ENCODE measurements at places on chromosomes 16 and 17.
A peak's percentile ranks its signal among the peaks of the same experiment; 100 is the strongest.

DNA sequence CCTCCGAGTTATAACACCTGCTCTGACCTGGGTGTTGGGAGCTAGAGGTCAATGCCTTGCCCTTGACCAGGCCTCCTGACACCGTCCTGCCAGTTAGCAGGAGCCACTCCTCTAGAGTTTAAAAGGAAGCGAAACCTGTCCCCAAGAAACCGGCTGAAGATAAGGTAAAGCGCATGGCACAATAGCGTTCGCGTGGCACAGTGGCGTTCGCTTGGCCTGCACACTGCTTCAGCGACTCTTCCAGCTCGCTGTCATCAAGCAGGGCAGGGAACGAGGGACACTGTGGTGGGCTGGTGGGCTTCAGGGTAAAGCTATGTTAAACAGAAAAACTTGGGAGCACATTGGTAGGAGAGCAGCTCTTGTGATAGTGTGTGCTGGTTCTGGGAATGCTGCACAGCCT lies 28.2 kb upstream of the ETV4 start:
- H3K27ac ChIP-seq: no peak overlapping the region
- peaks cover 28% of the 10 kb centered on the region for H3K4me1 ChIP-seq
- ATAC-seq: no peak
- peaks cover 6% of the 10 kb centered on the region for H3K27me3 ChIP-seq
- no peak overlapping the region for H3K4me3 ChIP-seq

GRCh38 chr17:2994441-2994840 lies 69.0 kb downstream of the OR1D5 start:
- H3K4me3 ChIP-seq: no peak overlapping the region
- no peaks in the 10 kb centered on the region for H3K27me3 ChIP-seq
- H3K27ac ChIP-seq: no peak overlapping the region
- peaks cover 22% of the 10 kb centered on the region for H3K4me1 ChIP-seq

DNA sequence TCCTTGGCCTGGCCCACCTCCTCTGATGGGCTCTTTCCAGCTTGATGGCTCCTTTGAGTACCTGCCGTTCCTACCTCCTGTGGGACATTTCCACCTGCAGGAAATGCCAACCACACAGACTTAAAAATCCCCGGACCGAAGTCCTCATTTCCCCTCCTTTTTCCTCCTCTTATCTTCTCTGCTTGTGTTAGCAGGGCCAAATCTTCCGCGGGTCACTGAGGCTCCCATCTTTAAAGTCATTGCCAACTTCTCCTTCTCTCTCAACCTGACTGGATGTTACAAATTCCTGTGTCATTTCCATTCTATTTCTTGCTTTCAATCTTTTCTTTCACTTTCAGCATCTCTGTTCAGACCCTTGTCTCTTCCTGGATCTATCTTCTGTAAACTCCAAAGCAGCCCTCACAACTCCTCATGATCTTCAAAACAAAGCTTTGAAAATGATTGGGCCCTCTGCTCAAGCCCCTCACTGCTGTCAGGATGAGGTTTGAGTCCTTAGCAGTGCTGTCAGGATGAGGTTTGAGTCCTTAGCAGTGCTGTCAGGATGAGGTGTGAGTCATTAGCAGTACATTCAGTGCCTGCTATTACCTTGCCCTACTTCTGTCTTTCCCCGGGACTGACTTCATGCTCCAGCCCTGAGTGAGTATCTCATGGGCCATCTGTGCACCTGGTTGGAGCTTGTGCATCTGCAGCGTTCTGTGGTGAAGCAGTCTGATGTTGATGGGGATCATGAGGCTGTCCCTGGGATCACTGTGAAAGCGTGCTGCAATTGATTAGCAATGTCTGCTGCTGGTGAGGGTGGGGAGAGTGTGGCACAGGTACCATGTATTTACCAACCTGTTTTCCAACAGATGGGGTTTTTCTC lies 100.1 kb downstream of the IRF8 start:
- peaks cover 6% of the 10 kb centered on the region for H3K27me3 ChIP-seq
- H3K36me3 ChIP-seq: no peaks in the 10 kb centered on the region
- no peaks in the 10 kb centered on the region for H3K4me1 ChIP-seq

- H3K4me3 ChIP-seq: no peak overlapping the region
- peaks cover 100% of the 10 kb centered on the region for H3K36me3 ChIP-seq
- ATAC-seq: no peak
- H3K4me1 ChIP-seq: peaks cover 5% of the 10 kb centered on the region
Observed at GRCh38 chr16:4700380-4700996, 7.1 kb downstream of the NUDT16L1 start.

DNA sequence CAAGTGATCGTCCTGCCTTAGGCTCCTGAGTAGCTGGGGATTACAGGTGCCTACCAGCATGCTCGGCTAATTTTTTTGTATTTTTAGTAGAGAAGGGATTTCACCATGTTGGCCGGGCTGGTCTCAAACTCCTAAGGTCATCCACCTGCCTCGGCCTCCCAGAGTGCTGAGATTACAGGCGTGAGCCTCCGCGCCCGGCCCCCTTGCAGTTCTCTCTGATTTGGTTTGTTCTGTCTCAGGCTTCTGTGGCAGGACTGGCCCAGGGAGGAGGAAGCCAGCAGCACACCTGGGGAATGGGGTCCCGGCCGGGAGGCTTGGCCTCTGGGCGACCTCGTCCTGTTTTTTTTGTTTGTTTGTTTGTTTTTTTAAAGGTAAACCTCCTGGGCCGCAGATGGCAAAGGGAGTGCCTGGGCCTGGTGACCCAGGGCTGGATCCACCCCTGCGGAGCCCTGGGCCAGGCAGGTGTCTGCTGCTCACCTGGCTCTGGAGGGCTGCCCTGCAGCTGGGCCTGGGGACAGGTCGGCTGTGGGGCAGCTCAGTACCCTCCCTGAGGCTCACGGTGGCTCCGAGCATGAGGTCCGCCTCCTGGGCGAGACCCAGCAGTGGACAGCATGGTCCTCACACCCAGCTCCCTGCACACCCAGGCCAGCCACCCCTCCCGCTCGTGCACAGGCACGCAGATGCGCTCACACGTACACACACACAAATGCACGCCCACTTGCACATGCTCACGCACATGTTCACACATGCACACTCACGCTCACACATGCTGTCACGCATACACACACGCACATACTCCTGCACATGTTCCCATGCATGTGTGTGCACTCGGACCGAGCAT lies 3.3 kb upstream of the NUDT16L1 start:
- H3K36me3 ChIP-seq: peaks cover 57% of the 10 kb centered on the region
- no peak overlapping the region for H3K4me3 ChIP-seq
- ATAC-seq: no peak
- peaks cover 10% of the 10 kb centered on the region for H3K4me1 ChIP-seq
- H3K27me3 ChIP-seq: no peaks in the 10 kb centered on the region

DNA sequence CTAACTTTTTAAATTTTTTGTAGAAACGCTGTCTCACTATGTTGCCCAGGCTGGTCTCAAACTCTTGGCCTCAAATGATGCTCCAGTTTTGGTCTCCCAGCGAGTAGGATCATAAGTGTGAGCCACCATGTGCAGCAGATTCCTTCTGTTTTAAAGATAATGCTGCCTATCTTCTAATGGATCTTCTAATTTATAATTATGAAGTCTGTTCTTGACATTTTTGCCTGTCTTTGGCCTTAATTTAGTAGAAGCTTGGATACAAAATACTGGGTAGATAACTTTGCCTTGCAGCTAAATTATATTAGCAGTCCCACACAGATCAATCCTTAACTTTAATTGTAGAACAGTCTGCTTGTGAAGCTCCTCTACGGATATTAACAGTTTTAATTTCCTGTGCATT lies 566.6 kb upstream of the CDH8 start:
- H3K27me3 ChIP-seq: no peaks in the 10 kb centered on the region
- ATAC-seq: no peak
- no peaks in the 10 kb centered on the region for H3K4me1 ChIP-seq
- H3K27ac ChIP-seq: no peak overlapping the region

- no peaks in the 10 kb centered on the region for H3K4me1 ChIP-seq
- peaks cover 60% of the 10 kb centered on the region for H3K36me3 ChIP-seq
- no peaks in the 10 kb centered on the region for H3K27me3 ChIP-seq
- no peak overlapping the region for H3K27ac ChIP-seq
Observed at GRCh38 chr16:67238806-67239470, 8.3 kb downstream of the FHOD1 start.

DNA sequence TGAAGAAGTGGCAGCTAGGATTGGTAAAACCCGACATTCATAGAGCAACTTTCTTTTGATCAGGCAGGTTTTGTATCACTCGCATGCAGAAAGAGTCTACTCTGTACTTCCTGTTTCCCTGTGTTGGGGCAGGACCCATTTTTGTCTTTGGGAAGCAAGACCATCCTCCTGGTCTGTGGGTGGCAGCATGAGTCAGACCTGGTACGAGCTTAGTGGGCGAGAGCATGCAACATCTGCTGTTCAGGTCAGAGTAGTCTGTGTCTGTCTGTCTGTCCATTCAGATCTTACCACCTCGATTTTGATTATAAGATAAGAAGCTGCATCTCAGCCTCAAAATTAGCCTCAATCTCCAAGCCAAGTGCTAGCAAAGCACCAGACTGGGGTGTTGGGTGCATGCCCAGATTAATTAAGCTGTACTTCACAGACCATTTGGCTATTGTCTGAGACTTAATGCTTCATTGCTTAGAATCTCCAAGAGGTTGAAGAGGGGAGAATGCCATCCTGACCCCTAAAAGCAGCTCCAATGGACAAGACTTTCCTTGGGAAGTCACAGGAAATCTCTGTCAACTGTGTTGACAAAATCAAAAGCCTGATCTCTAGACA lies 110.9 kb downstream of the XYLT1 start:
- peaks cover 8% of the 10 kb centered on the region for H3K4me1 ChIP-seq
- peaks cover 5% of the 10 kb centered on the region for H3K36me3 ChIP-seq
- ATAC-seq: no peak
- no peak overlapping the region for H3K27ac ChIP-seq
- H3K4me3 ChIP-seq: no peak overlapping the region
- no peaks in the 10 kb centered on the region for H3K27me3 ChIP-seq

DNA sequence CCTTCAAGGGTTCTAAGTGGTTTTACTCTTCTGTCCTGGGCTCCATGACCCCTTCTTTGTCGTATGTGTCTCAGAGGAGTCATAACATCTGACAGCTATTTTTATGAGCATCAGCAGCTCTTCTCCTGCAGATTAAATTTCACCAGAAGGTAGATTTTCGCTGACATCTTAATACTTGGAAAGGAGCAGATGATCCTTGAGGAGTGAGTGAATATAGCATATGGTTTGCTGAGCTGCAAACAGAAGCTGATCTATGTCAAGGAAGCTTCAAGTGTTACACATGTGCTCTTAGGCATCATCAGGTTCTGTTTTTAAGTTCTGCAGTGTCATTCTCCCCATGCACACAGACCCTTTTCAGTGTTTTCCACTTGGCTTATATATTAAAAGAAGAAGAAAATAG lies 49.2 kb upstream of the MYH2 start:
- no peaks in the 10 kb centered on the region for H3K4me1 ChIP-seq
- H3K27ac ChIP-seq: no peak overlapping the region

DNA sequence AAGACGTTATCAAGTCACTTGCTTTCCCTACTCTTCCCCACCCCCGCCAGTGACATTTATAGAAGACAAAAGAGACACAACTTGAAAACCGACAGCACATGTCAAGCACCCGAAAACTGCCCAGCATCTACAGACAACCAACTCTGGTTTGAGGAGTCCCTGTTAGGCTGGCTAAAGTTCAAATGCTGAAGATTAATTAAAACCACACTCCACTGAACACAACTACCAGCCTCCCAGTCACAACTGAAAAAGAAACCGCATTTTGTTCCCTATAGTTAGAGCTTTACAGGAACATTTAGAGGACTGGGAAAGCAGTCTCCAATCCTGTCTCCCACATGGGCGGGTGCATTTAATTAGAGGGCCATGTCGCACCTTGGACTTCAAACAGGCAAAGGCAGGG lies 73.0 kb upstream of the COX10 start:
- no peaks in the 10 kb centered on the region for H3K27me3 ChIP-seq
- H3K27ac ChIP-seq: no peak overlapping the region
- no peak overlapping the region for H3K4me3 ChIP-seq
- ATAC-seq: no peak

- H3K4me1 ChIP-seq: peaks cover 54% of the 10 kb centered on the region
- H3K27me3 ChIP-seq: peaks cover 4% of the 10 kb centered on the region
- H3K4me3 ChIP-seq: peak within 1 kb of the TSS; percentile 84
Observed at GRCh38 chr17:39699818-39700147, at the start of gene ERBB2. ERBB2 (plus strand) TSS chr17:39700064; CDS start chr17:39700239, 175 bp downstream.

GRCh38 chr16:49023050-49023449 lies 258.6 kb downstream of the CBLN1 start:
- no peak for ATAC-seq
- no peaks in the 10 kb centered on the region for H3K36me3 ChIP-seq
- H3K4me1 ChIP-seq: no peaks in the 10 kb centered on the region
- no peak overlapping the region for H3K27ac ChIP-seq
- H3K27me3 ChIP-seq: peaks cover 39% of the 10 kb centered on the region
- H3K4me3 ChIP-seq: no peak overlapping the region

DNA sequence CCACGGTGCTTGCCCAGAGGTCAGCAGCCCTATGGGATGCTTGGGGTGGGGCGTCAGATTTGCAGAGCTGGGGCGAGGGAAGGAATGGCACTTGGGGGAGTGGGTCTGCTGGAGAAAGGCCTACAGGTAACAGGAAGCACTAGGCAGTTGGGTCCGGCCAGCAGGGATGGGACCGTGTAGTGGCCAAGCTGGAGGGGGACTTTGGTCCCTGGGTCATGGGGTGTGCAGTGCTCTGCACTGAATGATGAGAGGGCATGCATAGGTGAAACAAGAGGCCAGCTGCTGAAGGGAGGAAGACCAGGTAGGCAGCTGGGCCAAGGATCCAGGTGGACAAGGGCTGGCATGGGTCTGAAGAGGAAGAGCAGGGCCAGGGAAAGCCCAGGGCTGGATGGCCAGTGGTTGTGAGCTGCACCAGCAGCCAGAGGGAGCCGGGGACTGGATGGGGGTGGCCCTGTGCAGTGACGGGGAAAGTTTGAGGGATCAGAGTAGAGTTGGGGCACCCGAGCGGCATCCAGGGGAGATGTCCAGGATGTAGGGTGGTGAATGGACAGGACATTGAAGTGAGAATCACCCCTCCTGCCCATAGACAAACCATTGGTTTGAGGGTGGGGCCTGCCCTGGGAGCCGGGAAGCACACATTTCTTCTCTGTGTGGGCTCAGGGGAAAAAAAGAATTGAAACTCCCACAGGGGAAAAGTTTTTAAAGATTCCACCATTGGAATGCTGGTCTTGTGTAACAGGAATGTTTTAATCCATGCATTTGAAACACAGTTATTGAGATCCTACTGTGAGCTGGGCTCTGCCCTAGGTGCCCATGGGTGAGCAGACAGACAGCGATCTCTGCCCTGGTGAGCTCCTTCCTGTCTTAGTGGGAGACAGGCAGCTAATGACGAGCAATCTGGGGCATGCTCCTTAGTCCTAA lies 25.1 kb downstream of the RAI1 start:
- H3K4me3 ChIP-seq: no peak overlapping the region
- no peak for ATAC-seq

DNA sequence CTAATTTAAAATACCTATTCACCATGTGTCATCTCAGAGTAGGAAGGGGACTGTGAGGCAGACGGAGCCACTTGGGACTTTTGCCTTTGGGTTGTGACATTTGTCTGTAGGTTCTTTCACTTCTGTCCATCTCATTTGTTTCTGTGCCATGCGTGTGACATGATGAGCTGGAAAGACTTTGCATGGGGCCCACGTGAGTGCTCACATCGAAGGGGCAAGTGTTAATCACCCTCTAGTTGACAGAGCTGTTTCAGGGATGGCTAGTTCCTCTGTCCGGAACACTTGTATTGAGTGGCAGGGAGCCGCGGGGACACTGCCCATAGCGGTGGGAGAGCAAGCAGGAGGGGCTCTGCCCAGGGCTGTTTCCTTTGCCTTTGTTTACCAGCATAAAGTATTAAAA lies 112.0 kb downstream of the RPTOR start:
- H3K4me3 ChIP-seq: no peak overlapping the region
- no peaks in the 10 kb centered on the region for H3K4me1 ChIP-seq
- no peaks in the 10 kb centered on the region for H3K27me3 ChIP-seq

All from gastroesophageal sphincter (tissue), 4 donors.